Forelimb muscle (tissue), 1 donor: ENCODE measurements at places on chromosomes 11 and 22. TPM values are rescaled to one million over a fixed set of nuclear protein-coding genes. Genes with fewer than 3 reads are reported as not detected.

DNA sequence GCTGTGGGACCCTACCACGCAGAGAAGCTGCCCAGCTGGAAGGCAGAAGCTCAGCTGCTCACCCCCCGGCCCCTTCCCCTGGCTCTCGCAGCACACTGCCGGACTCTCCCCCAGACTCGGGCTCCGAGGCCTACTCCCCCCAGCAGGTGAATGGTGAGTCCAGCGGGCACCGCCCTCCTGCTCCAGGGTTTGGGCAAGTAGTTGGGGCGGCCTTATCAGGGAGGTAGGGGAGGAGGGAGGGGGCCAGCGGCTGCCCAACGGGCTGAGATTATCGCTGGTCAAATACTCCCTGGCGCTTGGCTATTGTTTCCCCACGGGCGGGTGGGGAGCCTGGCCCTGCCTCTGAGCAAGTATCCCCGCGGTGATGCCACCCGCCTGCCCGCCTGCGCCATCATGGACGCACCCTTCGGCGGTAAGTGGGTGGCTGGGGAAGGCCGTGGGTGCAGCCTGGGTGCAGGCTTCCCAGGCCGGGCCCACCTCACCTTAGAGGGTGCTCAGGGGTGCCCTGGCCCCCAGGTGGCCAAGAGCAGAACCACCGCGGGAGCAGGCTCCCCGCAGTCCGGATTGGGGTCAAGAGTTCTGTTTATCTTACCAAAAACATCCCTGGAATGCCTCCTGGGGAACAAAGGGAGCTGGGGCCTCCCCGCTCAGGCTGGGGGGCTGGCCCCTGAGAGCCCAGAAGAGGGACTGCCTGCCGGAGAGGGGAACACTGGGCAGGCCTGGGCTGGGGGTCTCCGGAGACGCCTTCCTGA, 16.9 kb downstream of the MYRF start:
- DNase-seq = no peak

DNA sequence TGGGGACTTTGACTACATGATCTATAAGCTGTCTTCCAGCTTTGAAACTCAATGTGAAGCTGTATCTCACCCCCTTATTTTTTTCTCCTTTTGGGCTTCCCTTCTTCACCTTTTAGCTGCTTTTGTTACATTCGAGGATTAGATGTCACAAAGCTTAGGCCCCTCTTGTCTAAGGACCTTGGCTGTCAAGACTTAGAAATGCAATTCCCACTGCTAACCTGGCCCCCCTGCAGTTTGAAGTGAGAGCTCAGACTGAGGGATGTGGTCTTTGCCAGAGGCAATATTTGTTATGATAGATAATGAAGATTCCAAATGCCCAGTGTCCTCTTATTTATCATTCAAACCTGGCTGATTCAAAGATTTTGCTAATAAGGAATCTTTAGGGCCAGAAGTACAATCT, 128.3 kb downstream of the ARL14EP start:
- DNase-seq = no peak

GRCh38 chr11:65448074-65448417, 25.4 kb downstream of the NEAT1 start:
- DNase-seq = no peak

Gene PIK3IP1
- 3.3 TPM for polyA plus RNA-seq

DNA sequence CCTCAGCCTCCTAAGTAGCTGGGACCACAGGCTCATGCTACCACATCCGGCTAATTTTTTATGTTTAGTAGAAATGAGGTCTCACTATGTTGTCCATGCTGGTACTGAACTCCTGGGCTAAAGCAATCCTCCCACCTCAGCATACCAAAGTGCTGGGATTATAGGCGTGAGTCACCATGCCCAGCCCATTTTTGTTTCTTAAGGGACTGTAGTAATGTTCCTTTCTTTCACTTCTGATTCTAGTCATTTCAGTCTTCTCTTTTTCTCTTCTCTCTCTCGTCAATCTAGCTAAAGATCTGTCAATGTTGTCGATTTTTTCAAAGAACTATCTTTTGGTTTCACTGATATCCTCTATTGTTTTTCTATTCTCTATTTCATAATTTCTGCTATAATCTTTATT, 111.0 kb upstream of the APOA1 start:
- no peak for DNase-seq

Gene ARHGAP42
- 25.6 TPM for polyA plus RNA-seq

Gene KCNK4
- polyA plus RNA-seq = not detected

Gene BLID
- polyA plus RNA-seq = not detected

Gene TRPC6
- 12.2 TPM for polyA plus RNA-seq

GRCh38 chr22:23862103-23862502, 4.4 kb downstream of the SLC2A11 start:
- no peak for DNase-seq

DNA sequence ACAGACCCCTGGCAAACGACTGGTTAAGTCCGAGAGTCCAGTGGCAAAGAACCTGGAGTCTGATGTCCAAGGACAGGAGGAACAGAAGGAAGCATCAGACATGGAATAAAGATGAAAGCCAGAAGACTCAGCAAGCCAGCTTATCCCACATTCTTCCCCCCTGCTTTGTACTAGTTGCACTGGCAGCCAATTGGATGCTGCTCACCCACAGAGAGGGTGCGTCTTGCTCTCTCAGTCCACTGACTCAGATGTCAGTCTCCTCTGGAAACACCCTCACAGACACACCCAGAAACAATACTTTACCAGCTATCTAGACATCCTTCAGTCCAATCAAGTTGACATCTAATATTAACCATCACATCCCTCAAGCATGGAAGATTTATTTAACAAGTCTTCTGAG, 1265.8 kb upstream of the CNTN5 start:
- DNase-seq = no peak

GRCh38 chr11:108947654-108948570, 283.0 kb downstream of the DDX10 start:
- no peak for DNase-seq

GRCh38 chr11:10155793-10156490, 138.1 kb downstream of the SBF2 start:
- DNase-seq = no peak
